ENCODE measurements at places on chromosomes 3 and 15.

DNA sequence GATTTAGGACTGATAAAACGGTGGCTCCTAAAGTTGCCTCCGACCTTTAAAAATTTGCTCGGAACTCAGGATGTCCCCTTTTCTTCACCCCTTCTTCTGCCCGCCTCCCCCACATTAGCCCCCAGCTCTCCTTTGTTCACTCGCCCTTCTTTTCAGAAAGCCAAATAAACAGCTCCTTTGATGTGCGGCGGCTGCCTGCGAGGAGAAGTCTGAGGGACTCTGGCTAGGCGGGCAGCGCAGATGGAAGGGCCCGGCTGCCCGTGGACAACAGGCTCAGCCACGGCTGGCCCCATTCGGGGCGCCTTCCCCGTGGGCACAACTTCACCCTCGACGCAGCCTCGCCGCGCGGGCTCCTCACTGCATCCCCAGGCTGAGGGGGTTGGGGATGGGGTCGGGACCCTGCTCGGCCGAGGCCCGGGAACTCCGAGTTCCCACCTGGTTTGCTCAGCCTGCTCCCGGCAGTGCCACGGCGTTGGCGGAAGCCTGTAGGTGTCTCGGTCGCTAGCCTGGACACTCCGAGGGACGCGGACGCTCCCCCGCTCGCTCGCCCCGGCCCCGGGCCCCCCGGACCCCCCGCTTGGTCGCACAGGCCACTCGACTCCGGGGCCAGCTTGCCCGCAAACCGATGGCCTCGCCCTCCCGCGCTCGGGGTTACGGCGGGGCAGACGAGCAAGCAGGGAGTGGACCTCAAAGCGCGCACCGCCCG lies 897 bp upstream of the TLE3 start:
- no peak for DNase-seq

DNA sequence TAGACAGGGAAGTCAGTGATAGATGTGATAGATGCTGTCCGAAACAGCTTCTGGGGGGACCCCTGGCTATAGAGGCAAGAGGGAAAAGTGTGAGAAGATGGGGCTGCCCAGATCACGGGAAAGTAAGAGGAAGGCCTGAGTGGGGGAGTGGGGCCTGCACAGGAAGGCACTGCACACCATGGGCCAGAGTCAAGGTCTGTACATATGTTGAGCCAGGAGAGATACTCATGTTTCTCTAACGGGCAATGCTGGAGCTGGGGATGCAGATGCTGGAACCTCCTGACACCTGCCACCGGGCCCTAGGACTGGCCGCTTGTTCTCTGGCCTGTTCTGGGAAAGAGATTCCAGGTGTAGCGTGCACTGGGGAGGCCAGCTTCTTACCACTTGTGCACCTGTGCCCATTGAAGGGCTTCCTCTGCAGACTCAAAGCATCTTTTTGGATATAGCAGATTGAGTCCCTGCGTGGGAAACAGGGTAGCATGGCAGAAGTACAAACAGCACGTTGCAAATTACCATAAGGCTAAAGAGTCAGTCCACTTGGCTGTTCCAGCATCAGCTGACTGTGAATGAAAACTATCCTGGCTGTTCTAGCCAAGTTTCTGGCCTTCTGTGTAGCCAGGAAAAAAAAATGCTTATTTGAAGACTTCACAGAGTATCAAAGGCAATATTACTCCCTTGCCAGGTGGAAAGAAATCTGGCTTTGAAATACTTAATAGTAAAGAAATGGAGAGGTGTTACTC lies 77.1 kb upstream of the GSK3B start:
- DNase-seq: no peak

GRCh38 chr3:64634417-64634816 lies 53.4 kb downstream of the ADAMTS9 start:
- DNase-seq: no peak

- no peak for DNase-seq
These were observed 29.7 kb downstream of the DENND4A start for GRCh38 chr15:65762399-65762798.

GRCh38 chr15:76159282-76159681 lies 99.5 kb downstream of the TMEM266 start:
- no peak for DNase-seq

DNA sequence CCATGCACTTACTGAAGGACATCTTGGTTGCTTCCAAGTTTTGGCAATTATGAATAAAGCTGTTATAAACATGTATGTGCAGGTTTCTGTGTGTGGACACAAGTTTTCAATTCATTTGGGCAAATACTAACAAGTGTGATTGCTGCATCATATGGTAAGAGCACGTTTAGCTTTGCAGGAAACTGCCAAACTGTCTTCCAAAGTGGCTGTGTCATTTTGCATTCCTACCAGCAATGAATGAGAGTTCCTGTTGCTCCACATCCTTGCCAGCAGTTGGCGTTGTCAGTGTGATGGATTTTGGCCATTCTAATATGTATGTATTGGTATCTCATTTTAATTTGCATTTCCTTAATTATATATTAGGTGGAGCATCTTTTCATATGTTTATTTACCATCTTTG lies 280.1 kb downstream of the SV2B start:
- DNase-seq: no peak

- DNase-seq: no peak
These were observed 11.3 kb upstream of the PPP1R2 start for GRCh38 chr3:195554458-195554857.

GRCh38 chr3:27675287-27675686 lies 46.8 kb downstream of the EOMES start:
- DNase-seq: no peak

- peak; percentile 92 for DNase-seq
These were observed at the start of gene HACD2 for GRCh38 chr3:123584988-123585937. Gene HACD2 (minus strand): TSS chr3:123585053. CDS start chr3:123585027, 26 bp downstream.

- DNase-seq: no peak
These were observed 40.6 kb upstream of the NMNAT3 start for GRCh38 chr3:139718415-139718814.

DNA sequence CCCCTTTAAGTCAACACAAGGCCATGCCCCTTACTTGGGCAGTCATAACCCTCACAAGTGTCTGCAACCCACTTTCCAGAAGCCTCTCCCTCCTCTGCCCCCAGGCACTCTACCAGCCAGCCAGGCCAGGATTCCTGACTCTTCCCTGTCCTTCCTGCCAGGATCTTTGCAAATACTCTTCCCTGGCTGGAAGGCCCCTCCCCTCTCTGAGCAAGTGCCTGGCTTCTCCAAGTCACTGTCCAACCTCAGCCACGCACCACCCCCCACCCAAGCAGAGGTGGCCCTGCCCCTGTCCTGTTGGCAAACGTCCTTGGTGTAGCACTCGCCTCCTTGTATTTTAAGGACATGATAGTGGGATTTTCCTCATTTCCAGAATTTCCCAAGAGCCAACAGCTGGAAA lies 54.7 kb upstream of the USP3 start:
- DNase-seq: no peak

DNA sequence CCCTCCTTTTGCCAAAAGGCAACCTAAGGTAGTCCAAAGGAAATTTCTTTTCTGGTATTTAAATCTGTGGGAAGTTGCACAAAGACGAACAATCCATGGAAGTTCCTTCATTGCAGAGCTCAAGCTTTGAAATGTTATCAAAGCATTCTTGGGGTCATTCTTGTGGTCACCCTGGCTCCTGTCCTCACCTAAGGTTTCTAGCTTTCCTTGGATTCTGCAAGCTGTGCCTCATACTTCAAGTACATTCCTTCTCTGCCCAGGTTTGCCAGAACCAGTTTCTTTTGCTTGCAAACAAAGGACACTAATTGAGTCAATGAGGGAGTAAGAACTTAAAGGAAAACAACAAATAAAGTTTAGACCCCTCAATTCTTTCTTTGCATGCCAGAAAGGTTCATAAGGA lies 329.8 kb upstream of the PDZRN3 start:
- no peak for DNase-seq

DNA sequence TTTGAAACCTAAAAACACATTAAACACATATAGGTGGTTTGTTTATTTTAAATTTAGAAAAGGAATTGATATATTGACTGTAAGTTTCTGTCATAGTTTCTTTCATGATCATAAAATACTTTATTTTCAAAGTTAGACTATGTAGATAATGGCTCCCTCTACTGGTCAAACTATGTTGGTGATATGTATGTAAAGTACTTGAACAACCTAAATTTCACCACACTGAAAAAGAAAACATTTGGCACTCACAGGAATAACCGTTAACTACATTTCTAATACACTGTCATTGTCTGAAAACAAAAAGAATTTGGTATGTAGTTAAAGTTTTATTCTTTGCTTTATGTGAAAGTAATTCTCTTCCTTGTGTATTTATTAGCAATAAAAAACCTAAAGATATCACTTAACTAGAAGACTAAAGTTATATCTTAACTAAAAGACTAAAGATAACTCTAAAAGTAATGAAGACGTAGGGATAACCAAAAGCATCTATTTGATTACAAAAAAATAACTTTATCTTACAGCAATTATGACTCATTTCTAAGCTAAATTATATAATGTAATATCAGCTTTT lies 427.5 kb downstream of the VGLL3 start:
- DNase-seq: peak; percentile 10

DNA sequence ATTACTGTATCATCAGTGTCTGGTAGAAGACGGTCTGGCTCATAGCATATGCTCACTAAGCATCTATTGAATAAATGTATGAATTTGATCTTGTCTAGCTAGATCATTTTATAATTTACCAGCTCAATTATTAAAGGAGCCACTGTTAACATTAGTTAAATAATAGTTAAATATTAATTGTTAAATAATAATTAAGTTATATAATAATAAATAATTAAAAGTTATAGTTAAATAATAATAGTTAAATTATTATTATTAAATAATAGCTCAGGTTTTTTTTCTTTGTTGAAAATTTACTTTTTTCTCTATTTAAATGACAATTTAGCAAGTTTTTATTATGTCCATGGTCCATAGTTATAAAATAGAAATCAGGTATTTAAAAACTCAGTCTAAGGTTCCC lies 274.4 kb downstream of the OXSM start:
- no peak for DNase-seq

- no peak for DNase-seq
These were observed 73.2 kb upstream of the CHL1 start for GRCh38 chr3:123341-123740.

DNA sequence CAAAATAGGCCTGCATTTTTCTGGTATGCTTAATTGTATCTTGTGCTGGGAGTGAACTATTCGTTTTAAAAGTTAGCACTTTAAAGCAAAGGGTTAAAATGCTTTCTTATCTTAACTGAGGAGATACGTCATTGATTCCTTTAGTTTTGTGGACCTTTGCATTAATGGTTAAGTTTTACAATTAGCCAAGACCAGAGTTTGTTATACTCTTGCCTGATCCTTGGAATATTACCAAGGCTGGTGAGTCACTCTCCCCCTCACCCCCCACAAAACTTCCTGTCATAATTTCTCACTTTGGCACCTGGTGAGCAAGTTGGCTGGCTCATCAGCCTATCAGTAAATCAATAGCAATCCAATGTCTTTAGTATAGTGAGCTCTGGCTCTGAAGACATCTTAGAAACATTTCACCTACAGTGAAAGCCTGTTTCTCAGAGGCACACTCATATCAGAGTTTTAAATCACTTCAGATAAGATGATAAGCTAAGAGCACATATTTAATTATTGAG lies 26.7 kb downstream of the SLC2A2 start:
- no peak for DNase-seq

DNA sequence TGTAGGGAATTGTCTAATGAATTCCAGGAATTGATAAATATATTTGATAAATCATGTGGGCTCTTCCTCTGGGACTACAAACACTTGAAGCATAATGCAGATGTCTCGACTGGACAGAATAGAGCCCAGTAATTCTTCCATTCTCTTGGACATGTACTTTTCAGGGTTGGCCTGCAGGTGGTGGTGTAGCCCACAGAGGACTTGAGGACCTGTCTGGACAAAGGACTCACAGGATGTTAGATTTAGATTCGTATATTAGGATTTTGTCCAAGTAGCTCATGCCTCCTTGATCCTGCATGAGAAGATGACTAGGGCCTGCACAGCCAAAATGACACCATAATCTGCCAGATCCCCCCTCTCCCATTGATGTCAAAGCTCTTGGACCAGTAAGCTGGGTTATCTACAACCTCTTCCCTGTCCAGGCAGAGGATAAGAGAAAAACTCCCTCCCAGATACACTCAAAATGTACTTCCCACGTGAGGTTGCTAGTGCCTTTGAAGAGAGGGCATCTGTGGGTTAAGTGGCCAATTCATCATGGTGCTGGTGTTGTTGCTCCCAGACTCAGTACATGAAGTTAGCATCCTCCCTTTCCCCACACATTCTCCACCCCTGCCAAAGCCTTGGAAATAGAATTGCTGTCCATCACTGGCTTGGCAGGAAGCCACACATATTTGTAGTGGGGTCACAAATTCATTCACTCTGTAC lies 88.6 kb upstream of the ZNF280D start:
- no peak for DNase-seq

- DNase-seq: no peak
These were observed 118.3 kb upstream of the FOXB1 start for GRCh38 chr15:59885832-59886231.

GRCh38 chr15:67370206-67370954 lies 115.8 kb downstream of the IQCH start:
- no peak for DNase-seq

DNA sequence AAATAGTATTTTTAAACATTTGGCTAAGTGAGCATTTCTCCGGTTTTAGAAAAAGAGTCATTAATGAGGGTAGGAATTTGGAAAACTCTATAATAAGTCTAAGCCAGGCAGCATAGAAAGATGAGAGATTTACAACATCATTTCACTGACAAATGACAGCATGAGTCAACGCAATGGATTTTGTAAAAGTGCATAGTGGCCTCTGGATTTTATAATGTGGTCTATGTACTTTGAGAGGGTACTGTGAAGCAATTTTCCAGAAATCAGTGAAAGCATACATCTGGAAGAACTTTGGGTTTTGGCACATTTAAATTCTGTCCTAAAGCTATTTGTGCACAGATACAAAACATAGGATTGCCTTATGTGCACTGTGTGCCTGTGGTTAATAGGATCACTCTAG lies 130.8 kb upstream of the CCNL1 start:
- no peak for DNase-seq

DNA sequence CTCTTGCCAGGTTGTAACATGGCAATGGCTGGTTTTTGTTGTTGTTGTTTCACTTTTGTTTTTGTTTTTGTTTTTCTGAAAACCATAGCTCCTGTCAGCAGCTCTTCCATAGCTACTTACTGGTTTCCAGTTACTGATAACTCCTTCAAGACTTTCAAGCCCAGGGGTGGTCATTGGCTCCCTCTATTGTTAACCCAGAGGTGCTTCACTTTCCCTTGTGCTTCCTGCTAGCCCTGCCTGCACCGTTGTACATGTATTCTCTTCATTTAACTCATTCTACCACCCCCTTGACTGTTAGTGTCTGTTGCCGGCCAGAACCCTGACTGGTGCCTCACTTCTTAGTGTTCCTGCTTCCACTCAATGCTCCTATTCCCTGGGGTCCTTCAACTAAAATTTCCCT lies 4.2 kb upstream of the TRAT1 start:
- peak; percentile 41 for DNase-seq

GRCh38 chr3:197807969-197808587 lies 17.0 kb downstream of the LRCH3 start:
- no peak for DNase-seq

DNA sequence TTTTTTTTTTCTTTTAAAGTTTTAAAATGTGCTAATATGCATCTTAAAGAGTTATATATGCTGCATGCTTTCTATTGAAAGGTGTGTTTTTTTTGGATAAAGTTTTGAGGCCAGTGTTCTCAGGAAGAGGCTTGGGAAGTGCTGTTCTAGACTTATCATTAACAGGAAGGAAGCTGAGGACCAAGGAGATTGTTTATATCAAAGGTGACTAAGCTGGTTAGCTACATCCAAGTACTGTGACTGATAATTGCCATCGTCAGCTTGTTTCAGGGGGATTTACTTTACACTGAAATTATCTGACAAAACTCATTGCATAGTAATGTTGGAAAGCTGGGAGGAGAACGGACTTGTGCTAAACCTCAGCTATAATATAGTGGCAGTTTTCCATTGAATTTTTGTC lies 36.3 kb upstream of the UTS2B start:
- DNase-seq: no peak

- no peak for DNase-seq
These were observed 141.0 kb downstream of the NSMCE3 start for GRCh38 chr15:29128671-29129070.
